ENCODE measurements at places on chromosomes 16 and 17. TPM values are rescaled to one million over a fixed set of nuclear protein-coding genes. Genes with fewer than 3 reads are reported as not detected.
A peak's percentile ranks its signal among the peaks of the same experiment; 100 is the strongest.

Gene ANKFN1
- total RNA-seq: not detected

Gene CYLD
- 10.3 TPM for total RNA-seq

Gene RPGRIP1L
- 11.3 TPM for total RNA-seq

Gene KRTAP4-7
- total RNA-seq: not detected

Gene KRTAP9-2
- total RNA-seq: not detected

Gene NKD1
- not detected for total RNA-seq

Gene GAST
- not detected for total RNA-seq

DNA sequence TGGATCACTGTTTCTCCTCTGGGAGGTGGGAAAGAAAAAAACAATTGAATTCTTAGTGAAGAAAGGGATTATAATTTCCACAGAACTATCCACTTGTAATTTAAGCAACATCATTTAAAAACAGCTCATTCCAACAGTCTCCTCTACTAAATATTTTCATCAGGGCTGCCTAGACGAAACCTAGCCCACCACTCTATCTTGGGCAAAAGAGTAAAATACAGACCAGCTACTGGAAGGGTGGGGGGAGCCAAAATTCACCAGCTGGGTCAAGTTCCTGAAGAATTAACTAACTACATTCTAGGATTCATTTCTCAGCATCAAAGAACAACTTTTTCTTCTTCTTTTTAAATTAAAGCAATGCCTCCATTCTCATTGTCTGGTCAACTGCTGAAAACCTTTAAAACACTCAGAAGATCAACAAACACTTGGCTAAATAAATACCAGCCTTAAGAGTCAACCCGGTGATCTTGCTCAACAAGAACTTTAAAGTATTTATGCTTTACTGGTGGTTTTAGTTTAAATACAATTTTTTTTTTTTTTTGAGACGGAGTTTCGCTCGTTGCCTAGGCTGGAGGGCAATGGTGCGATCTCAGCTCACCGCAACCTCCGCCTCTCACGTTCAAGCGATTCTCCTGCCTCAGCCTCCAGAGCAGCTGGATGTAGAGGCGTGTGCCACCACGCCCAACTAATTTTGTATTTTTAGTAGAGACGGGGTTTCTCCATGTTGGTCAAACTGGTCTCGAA, 25.2 kb downstream of the KANSL1 start:
- no peak for DNase-seq

DNA sequence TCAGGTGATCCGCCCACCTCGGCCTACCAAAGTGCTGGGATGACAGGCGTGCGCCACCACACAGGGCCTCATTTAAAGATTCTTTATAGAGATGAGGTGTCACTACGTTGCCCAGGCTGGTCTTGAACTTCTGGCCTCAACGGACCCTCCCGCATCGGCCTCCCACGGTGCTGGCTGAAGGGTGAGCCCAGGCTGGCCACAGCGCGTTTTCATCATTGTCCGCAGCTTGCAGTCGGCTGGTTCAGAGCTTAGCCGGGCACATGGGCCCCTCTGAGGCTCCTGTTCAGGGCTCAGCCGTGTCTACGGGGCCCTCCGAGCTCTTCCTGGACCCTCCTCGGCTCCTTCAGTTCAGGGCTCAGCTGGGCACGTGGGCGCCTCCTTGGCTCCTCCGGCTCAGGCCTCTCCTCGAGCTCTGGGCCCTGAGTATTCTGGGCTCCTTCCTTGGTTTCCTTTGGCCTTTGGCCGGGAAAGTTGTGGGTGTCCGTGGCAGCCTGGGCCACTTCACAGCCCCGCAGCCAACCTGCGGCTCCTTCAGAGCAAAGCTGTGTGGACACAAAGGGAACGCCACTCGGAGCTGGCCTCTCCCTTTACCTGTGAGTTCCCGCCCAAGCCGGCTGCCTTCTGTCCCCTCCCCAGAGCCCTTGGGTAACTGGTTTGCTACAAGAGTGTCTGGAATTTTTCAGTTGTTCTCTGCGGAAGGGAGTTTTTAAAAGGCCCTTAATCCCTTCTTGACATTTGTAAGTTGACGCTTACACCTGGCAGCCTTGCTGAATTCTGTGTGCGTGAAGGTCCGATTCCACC, 1.2 kb upstream of the MSLN start:
- DNase-seq: no peak

GRCh38 chr17:82434216-82434565, 15.8 kb upstream of the OGFOD3 start:
- DNase-seq: no peak

GRCh38 chr16:68369697-68370580, 59.1 kb downstream of the PRMT7 start:
- DNase-seq: no peak

- DNase-seq: peak; percentile 66
Observed at GRCh38 chr17:2347805-2348685, 10.7 kb downstream of the SGSM2 start.

DNA sequence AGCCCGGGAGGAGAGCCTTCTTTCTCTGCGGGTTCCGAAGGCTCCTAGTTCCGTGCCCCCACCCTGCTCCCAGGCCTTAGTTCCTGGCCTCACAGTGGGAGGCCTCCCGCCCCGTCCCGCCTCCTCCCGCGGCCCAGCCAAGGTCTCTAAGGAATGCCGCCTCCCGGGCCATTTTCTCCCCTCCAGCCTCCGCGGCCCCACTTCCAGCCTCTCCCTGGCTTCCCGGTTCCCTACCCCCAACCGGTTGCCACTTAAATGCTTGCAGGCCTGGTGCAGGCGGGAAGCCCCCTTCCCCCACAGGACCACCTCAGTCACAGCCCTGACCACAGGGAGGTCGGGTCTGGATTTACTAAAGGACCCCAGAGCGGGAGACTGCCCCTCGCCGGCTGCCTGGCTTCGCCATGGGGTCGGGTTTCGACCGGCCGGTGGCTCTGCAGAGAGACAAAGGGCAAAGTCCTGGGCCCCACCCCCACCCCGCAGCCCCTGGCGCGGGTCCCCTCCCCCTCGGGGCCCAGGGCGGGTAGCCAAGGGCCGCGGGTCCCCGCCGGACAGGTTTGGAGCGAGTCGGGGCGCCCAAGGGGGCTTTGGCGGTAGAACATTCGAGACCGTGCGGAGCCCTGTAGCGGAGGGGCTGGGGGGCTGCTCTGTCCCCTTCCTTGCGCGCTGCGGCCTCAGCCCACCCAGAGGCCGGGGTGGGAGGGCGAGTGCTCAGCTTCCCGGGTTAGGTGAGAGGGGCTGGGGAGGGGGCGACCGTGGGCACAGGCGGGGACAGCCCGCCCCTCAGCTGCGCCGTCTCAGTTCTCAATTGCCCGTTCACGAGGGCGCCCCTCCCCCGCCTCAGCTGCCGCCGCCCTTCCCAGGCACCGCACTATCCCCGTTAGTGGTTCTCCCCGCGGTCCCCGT, 16.4 kb downstream of the IGF2BP1 start:
- no peak for DNase-seq

DNA sequence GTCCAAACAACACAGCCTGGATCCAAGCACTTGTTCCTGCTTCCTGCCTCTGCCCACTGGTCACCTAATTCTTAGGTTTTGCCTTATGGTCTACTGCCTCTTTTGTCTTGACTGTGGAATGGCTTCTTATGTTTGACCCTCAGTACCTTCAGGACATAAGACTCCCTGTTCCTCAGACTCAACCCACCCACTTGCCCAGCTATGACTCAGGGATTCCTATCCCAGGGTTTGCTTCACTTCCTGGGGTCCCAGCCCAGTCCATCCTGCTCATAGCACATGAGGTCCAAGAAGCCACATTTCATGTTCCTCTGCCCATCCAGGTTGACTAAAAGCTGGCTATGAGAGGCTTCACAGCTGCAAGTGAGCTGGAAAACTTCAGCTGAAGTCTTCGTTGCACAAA, 320.9 kb upstream of the CDH5 start:
- DNase-seq: no peak

- no peak for DNase-seq
Observed at GRCh38 chr17:61412860-61413660, 13.4 kb downstream of the TBX2 start.

GRCh38 chr16:66334853-66335574, 31.5 kb upstream of the CDH5 start:
- no peak for DNase-seq

- no peak for DNase-seq
Observed at GRCh38 chr16:85246473-85246872, 134.2 kb upstream of the CIBAR2 start.

DNA sequence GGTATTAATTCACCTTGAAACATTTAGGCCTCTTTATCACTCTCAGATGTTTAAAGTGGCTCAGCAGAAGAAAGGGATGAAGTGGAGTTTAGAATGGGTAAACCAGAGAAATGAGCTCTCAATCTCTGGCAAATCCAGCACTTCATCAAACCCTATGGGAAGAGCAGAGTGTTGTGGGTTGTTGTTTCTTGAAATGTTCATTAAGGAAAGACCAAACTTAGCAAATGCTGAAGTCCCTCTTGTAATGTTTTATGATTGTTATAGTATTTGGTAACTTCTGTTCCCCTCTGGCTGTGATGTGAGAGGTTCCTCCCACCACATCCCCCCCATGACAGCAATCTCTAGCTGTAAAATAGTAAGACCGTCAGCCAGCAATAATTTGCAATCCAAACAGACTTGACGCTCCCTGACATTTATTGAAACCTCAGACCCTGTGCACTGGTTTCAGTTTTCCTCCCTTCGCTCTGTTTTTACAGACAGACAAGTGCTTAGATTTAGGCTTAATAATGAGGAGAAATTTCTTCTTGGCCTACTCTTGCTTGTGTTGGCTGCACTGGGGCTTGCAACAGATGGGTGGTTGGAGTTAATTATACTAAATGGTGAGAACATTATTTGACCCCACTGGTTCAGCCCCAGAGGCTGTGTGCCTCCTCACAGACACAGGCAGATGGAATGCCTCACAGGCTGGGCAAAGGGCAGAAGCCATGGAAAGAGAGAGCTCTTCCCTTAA, 609.4 kb upstream of the SOX9 start:
- DNase-seq: no peak

DNA sequence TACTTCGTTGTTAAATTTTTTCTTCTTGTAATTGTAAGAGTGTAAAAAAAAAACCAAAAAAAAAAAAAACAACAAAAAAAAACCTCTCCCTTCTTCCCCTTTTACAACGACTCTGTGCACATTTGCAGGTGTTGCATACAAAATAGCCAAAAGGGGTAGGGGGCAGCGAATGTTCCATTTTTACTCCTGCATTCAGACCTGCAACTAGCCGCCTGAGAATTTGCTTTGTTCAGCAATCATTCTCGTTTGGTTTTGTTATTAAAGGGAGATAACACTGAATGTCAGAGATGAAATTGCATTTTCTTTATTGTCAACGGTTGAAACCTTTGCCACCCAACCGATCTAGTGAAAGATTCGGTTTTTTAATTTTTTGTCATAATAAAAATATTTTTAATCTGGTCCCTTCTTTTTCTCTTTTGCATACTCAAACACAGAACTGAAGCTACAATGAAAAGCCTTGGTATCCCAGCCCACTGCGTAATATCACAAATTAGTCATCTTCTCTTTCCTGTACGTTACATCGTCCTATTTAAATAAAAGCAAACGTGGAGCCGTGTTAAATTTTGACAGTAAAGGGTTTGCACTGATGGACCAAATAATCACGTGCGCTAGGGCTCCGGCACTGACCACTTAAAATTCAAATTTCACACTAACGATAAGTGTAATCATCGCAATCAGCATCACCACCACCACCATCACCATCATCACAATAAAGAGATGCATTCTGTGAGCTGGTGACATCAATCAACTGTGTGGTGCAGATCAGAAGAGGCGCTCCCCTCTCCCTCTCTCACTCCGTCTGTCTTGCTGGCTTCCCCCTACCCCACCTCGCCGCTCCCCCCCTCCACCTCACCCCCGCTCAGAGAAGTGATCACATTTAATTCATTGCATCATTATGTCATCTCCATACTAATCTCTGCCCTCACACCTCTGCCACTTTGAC, 406.2 kb upstream of the PSMD7 start:
- DNase-seq: no peak

DNA sequence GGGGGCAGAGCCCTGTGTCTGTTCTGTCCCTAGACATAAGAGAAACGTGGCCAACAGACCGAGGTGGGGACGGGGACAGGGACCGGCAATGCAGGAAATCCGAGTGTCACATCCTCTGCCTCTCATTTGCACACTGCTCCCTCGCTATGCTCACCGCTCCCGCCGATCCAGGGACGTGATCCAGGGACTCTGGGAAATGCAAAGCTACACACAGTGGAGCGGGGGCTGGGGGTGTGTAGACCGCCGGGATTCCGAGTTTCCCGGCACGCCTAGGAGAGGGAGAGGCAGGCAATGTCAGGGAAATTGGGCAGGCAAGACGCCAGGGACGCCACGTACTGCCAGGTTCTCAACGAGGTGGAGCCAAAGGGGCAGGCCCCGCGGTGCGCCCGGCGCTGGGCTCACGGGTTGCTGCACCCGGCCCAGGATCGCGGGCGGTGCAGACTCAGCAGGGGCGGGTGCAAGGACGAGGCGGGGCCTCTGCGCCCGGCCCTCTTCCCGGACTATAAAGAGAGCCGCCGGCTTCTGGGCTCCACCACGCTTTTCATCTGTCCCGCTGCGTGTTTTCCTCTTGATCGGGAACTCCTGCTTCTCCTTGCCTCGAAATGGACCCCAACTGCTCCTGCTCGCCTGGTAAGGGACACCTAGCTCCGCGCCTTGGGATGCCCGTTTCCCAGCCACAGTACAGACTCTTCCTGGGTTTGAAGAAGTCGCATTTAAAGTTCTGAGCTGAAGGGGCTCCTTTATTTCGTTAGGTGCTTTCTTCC, at the start of gene MT1X:
TSS of gene MT1X (plus strand) at position 532 of the 764 bp plus-strand sequence. CDS start at position 603, 71 bp downstream.
- peak; percentile 43 for DNase-seq

- no peak for DNase-seq
Observed at GRCh38 chr17:61221597-61222471, 177.8 kb upstream of the TBX2 start.

DNA sequence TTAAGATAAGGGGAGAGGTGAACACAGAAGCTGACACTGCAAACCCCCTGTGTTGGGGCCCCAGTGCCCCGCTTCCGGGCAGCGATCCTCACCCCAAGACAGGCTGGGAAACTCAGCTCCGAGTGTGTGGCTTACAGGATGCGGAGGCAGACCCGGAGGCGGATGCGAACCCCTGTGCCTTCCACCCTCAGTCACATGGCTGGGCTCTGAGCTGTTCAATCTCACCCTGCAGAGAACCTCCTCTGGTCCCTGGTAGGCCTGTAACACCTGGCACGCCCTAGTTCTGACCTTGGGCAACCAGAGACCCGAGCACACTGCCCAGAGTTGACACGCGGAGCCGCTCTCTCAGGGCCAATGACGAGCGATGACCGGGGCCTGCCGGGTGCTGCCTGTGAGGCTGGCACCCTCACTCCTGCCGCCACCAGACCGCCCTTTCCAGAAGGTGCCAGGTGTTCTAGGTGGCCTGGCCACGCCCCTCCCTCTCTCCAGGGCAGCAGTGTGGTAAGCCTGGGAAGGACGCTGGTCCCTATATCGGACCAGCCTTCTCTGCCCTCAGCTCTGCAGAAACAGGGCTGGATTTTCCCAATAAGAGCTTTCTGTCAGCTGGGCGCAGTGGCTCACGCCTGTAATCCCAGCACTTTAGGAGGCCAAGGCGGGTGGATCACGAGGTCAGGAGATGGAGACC, 23.3 kb downstream of the MEAK7 start:
- DNase-seq: no peak

GRCh38 chr16:3938843-3939624, 58.5 kb upstream of the CREBBP start:
- no peak for DNase-seq

DNA sequence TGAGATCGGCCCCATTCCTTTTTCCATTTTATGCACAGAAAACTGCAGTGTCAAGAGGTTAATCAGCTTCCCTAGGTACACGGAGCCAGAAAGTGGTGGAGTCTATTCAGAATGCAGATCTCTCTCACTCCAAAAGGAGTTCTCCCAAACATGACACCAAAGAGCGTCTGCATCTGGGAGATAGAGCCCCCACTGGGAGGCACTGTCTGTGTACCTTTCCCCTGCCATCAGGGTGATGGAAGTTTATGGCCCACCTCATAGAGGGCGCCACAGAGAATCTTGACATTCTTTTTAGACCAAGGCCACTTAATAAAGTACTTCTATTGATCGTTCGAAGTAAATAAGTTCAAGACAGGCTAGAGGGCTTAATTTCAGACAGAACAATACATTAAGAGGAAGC, 493.7 kb upstream of the ERCC4 start:
- DNase-seq: no peak

Measured in epithelial cell of proximal tubule (primary cell).